ENCODE measurements at places on chromosomes 13 and 19.
A peak's percentile ranks its signal among the peaks of the same experiment; 100 is the strongest.

- DNase-seq, result no peak
Observed at GRCh38 chr19:14300303-14300702, 80.9 kb upstream of the ADGRE5 start.

- no peak for DNase-seq
Observed at GRCh38 chr13:76759877-76760276, 126.3 kb downstream of the KCTD12 start.

GRCh38 chr13:40160618-40161350 is 505.3 kb downstream of the COG6 start:
- no peak for DNase-seq

- DNase-seq, result no peak
Observed at GRCh38 chr19:28316464-28316863, 896.5 kb downstream of the UQCRFS1 start.

- DNase-seq, result peak; percentile 63
Observed at GRCh38 chr19:12796146-12797071, 5.1 kb downstream of the JUNB start.

DNA sequence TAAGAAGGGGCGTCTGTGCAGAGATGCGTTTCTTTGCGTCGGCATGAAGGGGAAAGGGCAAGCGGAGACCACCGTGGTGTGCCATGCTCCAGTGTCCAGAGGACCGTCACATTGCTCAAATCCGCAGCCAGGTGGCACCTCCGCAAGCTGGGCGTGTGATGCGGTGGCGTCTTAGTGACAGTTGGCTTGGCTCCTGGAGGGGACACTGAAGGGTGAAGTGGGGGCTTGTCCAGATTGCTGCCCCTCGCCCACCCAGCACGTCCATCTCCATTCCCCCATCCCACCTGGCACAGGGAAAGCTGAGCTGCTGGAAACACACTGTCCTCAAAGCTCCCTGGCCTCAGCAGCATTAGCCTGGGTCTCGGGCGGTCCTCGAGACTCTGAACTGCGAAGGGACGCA is 135.3 kb downstream of the SOX1 start:
- no peak for DNase-seq

DNA sequence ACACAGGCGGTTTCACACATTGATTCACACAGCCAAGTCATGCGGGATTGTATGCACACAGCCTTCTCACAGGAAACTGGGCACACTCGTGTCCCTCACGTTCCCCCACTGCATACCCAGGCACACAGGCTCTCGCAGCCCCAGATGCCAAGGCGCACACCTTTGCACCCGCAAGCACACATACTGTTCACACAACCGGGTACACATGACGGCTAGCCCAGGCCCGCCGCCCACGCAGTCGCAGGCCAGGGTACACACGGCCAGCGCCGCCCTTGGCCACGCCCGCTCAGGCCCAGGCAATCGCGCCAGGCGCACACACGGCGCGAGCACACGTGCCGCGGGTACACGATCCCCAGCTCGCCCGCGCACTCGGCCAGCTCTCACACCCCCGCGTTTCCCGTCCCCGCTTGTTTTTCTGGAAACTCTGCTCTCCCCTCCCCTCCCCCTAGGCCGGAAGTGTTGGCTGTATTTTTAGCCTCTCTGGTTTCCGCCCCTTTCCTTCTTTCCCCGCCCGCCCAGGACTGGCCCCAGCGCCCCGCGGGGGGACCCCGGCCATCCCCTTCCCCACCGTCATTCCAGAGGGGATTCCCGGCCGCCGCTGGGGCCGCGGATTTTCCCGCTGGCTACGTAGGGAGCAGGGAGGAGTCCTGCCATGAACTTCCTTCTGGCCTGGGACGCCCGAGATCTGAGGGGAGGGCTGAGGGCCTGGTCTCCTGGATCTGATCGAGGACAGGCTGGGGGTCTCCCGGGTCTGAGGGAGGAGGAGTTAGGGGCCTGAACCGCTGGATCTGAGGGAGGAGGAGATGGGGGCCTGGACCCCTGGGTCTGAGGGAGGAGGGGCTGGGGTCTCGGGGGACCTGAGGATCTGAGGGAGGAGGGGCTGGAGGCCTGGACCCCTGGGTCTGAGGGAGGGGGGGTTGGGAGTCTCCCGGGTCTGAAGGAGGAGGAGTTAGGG is 4.0 kb upstream of the ZFP36 start:
- peak; percentile 61 for DNase-seq

GRCh38 chr13:112704308-112705145 is 14.7 kb downstream of the ATP11A start:
- DNase-seq, result no peak

DNA sequence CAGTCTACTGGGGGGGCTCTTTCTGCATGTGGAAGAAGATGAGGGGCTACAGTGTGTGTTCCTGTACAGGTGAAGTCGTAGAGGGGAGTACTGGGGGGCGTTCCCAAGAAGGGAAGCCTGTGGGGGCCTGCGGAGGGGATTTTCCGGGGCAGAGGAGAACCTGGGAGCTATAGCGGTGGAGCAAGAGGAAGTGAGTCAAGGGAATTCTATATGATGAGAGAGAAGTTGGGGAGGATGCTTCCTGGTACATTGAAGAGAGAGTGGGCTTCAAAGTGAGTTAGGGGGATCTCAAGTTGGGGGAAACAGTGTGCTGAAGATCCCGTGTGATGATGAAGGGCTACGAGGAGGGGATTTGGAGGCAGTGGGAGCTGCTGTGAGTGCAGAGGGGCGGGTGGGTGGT is 1.9 kb upstream of the CACNG8 start:
- no peak for DNase-seq

DNA sequence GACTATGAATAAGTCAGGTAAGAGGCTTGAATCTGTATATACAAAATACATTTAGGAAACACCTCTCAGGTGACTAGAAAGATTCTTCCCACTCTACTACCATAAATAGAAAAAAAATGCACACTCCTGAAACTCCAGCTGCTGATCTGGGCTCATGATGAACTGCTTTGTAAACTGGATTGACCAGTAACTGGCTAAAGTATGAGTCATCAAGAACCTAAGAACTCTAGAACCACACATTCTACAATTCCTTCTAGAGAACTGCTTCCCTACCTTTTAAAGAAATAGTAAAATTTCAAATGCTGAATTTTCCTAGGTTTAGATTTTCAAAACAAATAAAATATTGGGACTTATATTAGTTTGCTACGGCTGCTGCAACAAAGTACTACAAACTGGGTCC is 55.2 kb downstream of the ELF1 start:
- DNase-seq, result no peak

DNA sequence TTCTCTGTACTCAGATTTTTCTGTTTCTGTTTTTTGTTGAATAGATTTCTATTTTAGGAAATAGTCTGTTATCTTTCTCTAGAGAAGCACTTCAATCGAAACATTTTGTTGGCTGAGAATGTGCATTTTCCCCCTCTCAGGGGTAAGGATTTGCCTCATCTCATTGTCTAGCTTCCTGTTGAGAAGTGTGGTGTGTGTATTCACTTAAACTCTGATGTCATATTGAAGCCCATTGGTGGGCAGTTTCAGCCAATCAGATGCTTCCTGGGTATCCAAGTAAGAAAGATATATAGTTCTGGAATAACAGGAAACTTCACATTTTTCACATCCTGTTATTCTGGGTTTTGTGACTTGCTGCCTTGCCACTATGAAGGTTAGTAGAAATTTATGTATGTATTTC is 87.6 kb downstream of the ARHGEF7 start:
- DNase-seq, result no peak

GRCh38 chr19:54684527-54684926 is 21.7 kb downstream of the LILRB4 start:
- DNase-seq, result no peak

DNA sequence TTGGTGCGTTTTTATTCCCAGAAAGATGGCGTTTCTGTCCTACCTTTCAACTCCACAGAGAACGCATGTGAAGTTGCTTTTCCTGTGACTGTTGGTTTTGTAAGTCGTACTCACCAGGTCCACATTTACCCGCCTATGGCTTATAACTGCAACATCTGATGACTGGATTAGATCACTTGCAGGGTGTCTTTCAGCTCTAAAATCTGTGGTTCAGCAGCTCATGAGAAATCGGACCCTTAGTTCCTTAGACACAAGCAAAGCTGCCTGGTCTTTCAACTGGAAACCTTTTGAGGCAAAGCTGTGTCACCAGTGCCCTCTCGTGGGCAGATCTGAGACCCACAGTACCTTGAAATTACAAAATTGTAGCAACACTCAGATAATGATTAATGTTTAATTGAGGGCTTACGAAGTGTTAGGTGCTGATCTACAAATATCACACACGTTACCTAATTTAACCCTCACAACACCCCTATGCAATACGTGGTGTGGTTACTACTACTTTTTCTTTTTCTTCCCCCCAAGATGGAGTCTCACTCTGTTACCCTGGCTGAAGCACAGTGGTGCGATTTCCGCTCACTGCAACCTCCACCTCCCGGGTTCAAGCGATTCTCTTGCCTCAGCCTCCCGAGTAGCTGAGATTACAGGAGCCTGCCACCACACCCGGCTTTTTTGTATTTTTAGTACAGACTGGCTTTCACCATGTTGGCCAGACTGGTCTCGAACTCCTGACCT is 65.4 kb downstream of the RUBCNL start:
- DNase-seq, result peak; percentile 41

All from activated T-helper 1 cell treated with anti-CD3 and anti-CD28 coated beads, Interleukin-2, amount 50 U/mL, for 16 hours (primary cell).